ENCODE measurements at places on chromosomes 16 and 17.

DNA sequence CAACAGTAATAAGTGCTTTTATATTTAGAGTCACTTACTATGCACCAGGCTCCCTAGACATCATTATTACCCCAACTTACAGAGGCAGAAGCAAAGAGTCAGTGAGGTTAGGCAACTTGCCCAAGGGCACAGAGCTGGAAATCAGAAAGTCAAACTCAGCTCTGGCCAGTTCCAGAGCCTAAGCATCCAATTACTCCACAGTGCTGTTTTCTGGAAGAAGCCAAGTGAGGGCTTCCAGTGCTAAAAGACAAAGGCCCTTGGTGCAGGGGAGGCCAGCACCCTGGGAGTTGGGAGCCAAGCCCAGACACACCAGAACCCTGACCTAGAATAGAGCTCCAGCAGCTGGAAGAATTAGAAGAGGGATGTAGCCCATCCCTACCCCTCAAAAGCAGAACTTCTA lies 40.2 kb downstream of the C17orf67 start:
- no peak for DNase-seq

DNA sequence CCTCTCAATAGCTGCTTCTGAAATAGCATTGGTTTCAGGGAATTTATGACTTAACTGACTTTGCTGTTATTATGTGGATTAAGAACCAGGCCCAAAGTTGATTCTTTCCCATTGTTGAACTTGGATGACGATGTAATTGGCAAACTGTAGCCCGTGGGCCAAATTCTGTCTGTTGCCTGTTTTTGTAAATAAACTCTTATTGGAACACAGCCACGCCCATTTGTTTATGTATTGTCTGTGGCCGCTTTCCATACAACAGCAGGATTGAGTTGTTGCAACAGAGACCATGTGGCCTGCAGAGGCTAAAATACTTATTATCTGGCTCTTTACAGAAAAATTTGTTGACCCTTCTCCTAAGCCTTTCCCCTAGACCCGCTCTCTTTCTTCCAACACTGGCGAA lies 31.6 kb downstream of the NTN1 start:
- no peak for DNase-seq

- DNase-seq = peak; percentile 76
Observed at GRCh38 chr17:56715613-56716357, 117.9 kb downstream of the C17orf67 start.

GRCh38 chr16:49724774-49725173 lies 131.1 kb downstream of the ZNF423 start:
- DNase-seq = no peak

GRCh38 chr16:23564575-23565363 lies 7.2 kb downstream of the UBFD1 start:
- no peak for DNase-seq

DNA sequence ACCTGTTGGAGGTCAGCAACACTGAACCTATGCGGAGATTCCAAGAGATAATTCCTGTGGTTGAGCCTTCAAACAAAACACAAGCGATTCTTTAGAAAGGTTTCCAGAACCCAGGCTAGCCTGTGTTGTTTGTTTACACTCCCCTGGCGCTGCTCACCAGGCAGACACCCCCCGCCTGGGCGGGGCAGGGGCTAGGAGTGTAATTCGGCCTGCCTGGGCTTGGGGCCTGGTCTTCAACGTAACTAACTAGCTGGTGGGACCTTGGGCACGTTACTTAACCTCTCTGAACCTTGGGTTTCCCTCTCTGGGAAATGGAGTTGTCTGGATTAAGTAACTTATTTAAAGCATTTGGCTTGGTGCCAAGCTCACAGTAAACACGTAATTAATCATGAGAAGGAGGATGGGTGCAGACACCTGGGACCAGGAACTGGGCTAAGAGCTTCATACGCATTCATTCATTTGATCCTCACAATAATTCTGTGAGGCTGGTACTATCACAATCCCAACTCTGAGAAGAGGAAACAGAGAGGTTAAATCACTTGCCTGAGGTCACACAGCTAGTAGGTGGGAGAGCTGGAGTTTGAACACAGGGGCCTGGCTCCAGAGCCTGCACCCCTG lies 7.6 kb upstream of the ARHGAP27 start:
- DNase-seq = peak; percentile 57

DNA sequence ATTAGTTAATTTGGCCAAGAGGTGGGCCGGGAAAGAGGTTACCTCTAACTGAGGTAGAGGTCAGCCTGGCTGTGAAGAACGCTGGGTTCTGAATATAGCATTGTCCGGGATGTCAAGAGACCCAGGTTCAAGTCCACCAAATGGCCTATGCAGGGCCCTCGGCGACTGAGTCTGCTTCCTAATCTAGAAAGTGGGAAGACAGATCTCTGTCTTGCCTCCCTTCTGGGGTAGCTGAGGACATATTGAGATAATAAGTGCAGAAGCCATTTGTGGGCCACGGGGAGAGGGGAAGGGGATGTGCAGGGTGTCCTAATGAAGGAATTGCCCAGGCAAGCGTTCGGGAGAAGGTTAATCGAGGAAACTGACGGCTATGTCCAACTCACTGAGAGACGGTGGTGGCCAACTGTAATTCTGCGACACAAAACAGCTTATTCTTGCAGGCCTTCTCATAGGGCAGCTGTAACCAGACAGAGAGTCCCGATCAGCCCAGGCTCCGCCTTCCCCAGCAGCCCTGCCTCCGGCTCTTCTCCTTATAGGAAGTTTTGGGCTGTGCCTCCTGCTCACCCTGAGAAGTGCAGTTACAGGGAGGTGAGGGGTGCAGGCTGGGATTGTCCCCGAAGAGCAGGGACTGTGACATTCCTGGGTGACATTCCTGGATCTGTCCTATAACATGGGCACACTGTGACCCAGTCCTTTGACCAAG lies 15.9 kb downstream of the HASPIN start:
- DNase-seq = no peak

GRCh38 chr17:46135879-46136563 lies 57.2 kb downstream of the KANSL1 start:
- DNase-seq = no peak

GRCh38 chr16:31453255-31454204 lies 5.8 kb upstream of the ARMC5 start:
- peak; percentile 35 for DNase-seq

- peak; percentile 42 for DNase-seq
Observed at GRCh38 chr17:59004338-59005111, 102.2 kb downstream of the TRIM37 start.

DNA sequence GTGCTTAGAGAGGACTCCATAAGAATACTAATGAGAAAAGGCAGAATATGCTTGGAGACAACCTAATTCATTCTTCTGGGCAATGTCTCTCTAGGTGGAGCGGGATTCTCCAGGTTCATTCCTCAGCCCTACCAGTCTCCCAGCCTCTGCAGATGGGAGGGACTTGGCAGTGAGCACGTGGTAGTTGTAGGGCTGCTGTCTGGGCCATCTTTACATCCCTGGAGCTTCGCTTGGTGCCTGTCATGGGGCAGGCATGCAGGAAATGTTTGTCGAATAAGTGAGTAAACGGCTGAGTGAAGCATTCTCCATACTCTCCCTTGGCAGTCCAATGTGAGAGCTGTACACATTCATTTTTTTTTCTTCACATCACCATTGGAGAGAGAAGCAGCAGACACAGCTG lies 387.5 kb downstream of the UTP18 start:
- DNase-seq = peak; percentile 26

GRCh38 chr17:64064331-64064730 lies 43.9 kb upstream of the ICAM2 start:
- DNase-seq = no peak

- DNase-seq = no peak
Observed at GRCh38 chr17:18143044-18143936, 34.7 kb downstream of the MYO15A start.

DNA sequence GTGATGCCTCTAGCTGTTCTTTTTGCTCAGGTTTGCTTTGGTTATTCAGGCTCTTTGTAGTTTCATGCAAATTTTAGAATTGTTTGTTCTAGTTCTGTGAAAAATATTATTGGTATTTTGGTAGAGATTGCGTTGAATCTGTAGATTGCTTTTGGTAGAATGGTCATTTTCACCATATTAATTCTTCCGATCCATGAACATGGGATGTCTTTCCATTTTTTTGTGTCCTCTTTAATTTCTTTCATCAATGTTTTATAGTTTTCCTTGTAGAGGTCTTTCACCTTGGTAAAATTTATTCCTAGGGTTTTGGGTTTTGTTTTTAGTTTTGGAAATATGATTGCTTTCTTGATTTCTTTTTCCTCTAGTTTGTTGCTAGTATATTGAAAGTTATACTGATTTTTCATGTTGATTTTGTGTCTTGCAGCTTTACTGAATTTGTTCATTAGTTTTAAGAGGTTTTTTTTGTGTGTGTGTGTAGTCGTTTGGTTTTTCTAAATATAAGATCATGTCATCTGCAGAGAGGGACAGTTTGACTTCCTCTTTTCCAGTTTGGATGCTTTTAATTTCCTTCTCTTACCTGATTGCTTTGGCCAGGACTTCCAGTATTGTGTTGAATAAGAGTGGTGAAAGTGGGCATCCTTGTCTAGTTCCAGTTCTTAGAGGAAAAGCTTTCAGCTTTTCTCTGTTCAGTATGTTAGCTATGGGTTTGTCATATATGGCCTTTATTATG lies 42.4 kb downstream of the NSRP1 start:
- no peak for DNase-seq

DNA sequence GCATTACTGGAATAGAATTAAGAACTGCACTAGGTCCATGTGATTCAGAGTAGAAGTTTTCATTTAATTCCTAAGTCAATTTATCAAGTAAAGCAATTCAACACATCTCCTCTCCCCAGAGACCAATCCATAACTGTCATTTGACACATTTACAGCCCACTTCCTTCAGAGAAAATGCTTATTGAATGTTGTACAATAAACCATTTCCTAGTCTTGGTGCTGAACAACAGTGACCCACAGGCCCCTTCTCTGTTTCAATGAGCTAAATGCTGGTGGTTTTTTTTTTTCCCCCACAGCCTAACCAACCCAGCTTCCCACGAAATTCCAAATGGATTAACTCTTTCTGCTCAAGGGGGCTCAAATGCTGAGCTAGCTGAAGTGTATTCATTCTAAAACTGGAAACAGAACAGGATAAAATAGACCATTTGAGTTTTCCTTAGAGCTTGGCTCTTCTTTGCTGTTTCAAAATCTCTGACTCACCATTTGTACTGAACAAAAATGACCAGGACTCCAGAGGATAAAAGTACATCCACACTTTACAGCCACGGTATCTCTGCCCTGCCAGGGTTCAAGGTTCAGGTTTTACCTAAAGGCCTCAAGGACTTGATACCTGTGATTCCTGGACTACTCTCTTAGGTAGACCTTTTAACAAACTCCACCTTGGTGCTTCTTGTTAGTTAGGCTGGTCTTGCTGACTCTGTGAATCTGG lies 62.3 kb downstream of the TMEM100 start:
- DNase-seq = no peak

- DNase-seq = no peak
Observed at GRCh38 chr16:4572715-4573114, 16.6 kb downstream of the C16orf96 start.

DNA sequence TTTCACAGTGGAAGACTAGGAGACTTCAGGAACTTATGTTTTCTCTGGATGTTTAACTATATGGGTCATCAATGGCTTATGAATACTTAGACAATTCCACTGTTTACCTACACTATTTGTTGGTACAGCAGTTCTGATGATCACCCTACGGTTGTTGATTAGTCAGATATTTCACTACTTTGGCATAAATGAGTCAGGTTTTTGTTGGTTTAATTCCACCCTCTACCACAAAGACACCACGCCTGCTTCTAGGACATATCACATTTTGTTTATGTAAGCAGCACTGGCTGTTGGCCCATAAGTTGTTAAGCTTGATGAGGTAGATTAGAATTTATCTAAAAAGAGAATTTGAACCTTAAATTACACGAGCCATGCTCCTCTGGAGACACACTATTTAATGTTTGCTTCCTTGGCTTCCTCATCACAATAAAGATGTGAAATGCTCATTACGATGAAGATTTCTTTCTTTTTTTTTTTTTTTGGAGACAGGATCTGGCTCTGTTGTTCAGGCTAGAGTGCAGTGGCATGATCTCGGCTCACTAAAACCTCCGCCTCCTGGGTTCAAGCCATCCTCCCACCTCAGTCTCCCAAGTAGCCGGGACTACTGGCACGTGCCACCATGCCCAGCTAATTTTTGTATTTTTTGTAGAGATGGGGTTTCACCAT lies 4.3 kb downstream of the GDE1 start:
- peak; percentile 73 for DNase-seq

DNA sequence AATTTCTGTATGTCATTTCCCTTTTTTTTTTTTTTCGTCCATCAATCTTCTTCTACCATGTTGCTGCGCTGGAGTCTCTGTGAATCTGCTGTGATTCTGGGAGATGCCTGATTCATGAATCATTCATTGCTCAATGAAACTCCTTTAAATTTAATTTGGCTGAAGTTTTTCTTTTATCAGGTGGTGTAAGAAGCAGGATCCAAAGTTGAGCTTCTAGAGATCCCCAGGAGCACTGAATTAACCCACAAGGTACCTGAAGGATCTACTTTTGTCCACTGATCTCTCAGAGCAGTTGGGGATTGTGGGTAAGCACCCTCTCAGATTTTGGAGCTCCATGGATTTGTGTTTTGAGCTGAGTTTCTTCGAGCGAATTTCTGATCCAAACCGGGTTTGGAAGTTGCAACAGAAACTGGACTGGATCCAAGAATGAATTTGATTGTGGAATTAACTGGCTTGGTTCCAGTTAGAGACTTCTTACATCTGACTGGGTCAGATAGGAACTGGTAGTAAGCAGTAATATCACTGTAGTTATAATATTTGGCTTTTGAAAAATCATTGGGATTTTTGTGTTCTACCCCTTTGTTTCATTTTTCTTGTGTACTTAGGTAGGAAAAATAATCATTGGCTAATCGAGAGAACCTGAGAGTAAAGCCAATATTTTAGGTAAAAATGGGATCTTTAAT lies 447.8 kb upstream of the TOM1L1 start:
- no peak for DNase-seq

GRCh38 chr16:49491771-49492761 lies 118.5 kb downstream of the C16orf78 start:
- DNase-seq = peak; percentile 30

- no peak for DNase-seq
Observed at GRCh38 chr16:19232988-19233387, 52.5 kb upstream of the CLEC19A start.

- DNase-seq = peak; percentile 76
Observed at GRCh38 chr17:35088881-35089585, 25.5 kb upstream of the RFFL start.

- no peak for DNase-seq
Observed at GRCh38 chr17:72901657-72902056, 190.8 kb downstream of the SLC39A11 start.

- no peak for DNase-seq
Observed at GRCh38 chr17:35052241-35052610, 11.3 kb downstream of the RFFL start.

GRCh38 chr16:48110982-48111381 lies 44.8 kb downstream of the ABCC12 start:
- no peak for DNase-seq

DNA sequence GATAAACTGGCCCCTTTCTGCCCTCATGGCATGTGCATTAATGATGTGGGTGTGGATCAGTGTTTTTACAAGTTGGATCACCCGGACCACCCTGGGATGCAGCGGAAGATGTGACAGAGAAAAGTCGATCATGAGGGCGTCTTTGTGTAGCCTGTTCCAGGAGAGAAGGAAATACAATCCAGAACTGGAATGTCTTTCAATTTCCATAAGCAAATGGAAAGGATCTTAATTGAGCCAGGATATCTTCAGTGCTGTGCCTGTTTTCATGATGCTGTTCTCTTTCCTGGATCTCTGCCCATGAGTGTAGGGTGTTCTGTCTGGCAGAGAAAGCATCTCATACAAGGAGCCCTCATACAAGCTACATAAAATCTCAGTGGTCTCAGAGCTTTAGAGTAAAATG lies 481.4 kb downstream of the XYLT1 start:
- DNase-seq = no peak

GRCh38 chr16:81060576-81061306 lies 16.3 kb downstream of the C16orf46 start:
- no peak for DNase-seq
